ENCODE measurements at places on chromosomes 7 and 10.

DNA sequence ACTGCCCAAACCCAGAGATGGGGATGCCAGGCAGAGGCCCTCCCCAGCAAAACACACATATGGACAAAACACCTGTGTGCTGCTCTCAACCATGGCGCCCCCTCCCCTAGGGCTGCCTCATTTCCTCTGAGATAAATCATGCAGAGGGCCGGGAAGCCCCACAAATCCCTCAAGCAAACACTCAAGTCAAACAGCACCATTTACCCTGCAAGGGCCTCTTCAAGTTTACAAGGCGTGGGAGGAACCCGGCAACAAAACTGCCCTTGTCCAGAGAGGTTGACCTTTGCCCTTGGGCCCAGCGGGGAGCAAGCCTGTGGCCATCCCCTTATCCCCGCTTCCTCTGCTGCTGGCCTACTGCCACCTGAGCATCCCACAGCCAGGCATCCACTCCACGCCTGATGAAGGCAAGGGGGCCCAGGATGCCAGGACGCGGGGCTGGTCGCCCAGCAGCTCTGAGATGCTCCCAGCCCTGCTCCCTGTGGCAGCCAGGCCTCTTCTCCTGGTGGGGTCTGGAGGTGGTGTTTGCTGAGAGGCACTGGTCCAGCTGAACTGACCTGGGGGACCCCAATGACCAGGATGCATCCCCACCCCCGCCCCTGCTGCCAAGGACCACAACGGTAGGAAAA lies 77.4 kb downstream of the DLG5 start:
- H3K27ac ChIP-seq, result no peak overlapping the region
- H3K4me3 ChIP-seq, result no peak overlapping the region
- H3K36me3 ChIP-seq, result peaks cover 35% of the 10 kb centered on the region
- peaks cover 25% of the 10 kb centered on the region for H3K4me1 ChIP-seq
- no peak for DNase-seq

DNA sequence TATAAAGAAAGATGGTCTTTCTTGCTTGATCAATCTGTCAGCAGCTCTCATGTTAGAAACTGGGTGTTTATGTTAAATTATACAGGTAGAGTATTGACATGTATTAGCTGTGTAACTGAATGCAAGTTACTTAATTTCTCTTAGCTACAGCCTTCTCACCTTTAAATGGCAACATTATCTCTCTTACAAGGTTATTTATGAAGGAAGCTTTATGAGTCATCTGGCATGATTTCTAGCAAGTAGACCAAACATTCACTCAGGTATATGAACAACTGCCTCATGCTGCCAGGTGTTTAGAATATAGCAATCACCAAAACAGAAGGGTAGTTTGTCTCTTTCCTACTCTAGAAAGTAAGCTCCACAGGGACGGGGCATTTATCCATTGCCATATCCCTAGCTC lies 8.5 kb downstream of the ARL4A start:
- no peak for DNase-seq
- H3K4me3 ChIP-seq, result no peak overlapping the region
- H3K27ac ChIP-seq, result no peak overlapping the region
- no peaks in the 10 kb centered on the region for H3K4me1 ChIP-seq
- H3K36me3 ChIP-seq, result no peaks in the 10 kb centered on the region
- no peaks in the 10 kb centered on the region for H3K27me3 ChIP-seq

GRCh38 chr7:94432817-94433216 lies 38.1 kb downstream of the COL1A2 start:
- H3K27ac ChIP-seq, result no peak overlapping the region
- H3K36me3 ChIP-seq, result peaks cover 9% of the 10 kb centered on the region
- DNase-seq, result no peak
- H3K4me3 ChIP-seq, result no peak overlapping the region

DNA sequence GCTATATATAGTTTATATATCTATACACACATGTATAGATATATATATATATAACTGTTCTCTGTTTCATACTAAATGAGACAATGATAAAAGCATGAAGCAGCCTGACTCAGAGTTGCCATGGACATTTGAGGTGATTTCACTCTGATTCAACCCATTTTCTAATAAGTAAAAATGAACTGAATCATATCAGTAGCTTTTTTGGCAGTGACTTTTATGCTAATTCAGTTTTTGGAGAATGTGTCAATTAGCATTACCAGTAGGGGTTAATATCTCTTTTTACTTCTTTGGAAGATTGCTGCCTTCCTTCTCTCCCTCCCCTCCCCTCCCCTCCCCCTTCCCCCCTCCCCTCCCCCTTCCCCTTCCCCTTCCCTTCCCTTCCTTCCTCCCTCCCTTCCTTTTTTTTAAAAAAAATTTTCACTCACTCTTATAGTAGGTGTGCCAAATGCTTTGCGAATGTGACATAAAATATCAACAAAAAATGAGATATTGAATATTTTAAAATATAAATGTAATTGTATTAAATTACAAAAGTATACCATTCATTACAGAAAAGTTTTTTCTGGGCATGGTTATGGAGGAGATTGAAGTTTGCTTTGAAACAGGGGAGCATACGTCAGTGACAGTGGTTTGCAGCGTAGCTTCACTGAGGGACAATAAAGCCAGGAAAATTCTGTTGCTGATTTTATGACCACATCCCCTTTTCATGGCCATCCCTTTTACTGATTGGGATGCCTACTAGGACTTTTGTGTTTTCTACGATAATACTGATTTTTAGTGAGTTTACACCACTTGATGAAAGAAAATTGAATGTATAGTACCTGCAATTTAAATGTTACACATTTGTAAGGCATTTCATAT lies 64.0 kb upstream of the KLF6 start:
- H3K4me1 ChIP-seq, result peaks cover 14% of the 10 kb centered on the region
- H3K36me3 ChIP-seq, result no peaks in the 10 kb centered on the region
- H3K27me3 ChIP-seq, result no peaks in the 10 kb centered on the region

GRCh38 chr10:128481152-128481840 lies 355.1 kb upstream of the MKI67 start:
- no peaks in the 10 kb centered on the region for H3K27me3 ChIP-seq
- no peak for DNase-seq
- no peaks in the 10 kb centered on the region for H3K36me3 ChIP-seq
- no peak overlapping the region for H3K27ac ChIP-seq

- H3K4me1 ChIP-seq, result no peaks in the 10 kb centered on the region
- no peaks in the 10 kb centered on the region for H3K27me3 ChIP-seq
- H3K36me3 ChIP-seq, result no peaks in the 10 kb centered on the region
Observed at GRCh38 chr7:98571006-98571405, 46.1 kb upstream of the NPTX2 start.

DNA sequence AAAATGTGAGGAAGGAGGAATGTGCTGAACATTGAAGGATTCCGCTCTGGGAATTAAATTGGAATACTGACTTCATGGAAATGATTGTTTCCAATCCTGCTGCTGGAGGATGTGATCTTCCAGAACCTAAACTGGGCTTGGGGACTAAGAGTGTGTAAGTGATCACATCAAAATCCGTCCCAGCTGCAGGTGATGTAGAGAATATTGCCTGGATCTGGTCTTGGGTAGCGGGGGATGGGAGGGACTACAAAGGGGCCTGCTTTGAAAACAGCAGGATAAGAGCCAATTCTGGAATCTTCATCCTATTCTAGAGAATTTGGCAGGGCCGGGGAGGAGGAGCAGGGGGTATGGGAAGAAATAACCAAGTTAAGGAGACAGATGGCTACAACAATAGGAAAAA lies 552.2 kb upstream of the FZD8 start:
- no peaks in the 10 kb centered on the region for H3K36me3 ChIP-seq
- H3K4me3 ChIP-seq, result no peak overlapping the region
- no peak overlapping the region for H3K27ac ChIP-seq
- no peaks in the 10 kb centered on the region for H3K4me1 ChIP-seq
- no peak for DNase-seq

DNA sequence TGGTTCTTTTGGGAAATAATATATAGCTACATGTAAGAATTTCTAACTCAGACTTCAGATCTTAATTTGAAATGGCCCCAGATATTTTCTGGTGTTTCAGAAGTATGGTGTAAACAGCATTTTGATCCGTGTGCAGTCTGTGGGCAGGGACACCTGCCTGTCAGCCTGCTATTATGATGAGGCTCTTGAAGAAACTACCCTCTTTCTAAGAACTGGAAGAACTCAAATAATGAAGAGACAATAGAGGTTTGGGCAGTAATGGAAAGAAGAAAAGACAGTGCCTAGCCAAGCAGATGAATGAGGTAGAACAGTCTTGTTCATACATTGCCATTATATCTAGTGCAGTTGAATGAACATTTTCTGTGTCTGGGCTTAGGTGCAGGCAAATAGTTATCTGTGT lies 256.6 kb downstream of the ARHGAP21 start:
- peaks cover 21% of the 10 kb centered on the region for H3K4me1 ChIP-seq
- H3K27ac ChIP-seq, result no peak overlapping the region
- DNase-seq, result no peak
- H3K36me3 ChIP-seq, result peaks cover 15% of the 10 kb centered on the region

DNA sequence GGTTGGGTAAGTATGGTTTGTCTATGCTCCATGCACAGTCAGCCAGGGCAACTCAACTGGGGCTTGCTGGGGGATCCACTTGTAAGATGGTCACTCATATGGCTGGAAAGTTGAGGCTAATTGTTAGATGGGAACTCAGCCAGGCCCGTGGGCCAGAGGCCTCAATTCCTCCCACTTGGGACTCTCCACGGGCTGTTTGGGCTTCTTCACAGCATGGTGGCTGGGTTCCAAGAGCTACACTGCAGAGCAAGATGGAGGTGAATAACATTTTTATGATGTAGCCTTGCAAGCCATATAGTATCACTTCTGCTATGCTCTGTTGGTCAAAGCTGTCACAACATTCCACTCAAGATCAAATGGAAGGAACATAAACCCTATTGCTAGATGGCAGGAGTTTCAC lies 39.2 kb downstream of the ELMO1 start:
- no peak for DNase-seq
- peaks cover 2% of the 10 kb centered on the region for H3K4me1 ChIP-seq
- H3K36me3 ChIP-seq, result peaks cover 6% of the 10 kb centered on the region
- H3K27ac ChIP-seq, result no peak overlapping the region
- no peaks in the 10 kb centered on the region for H3K27me3 ChIP-seq
- no peak overlapping the region for H3K4me3 ChIP-seq
